ENCODE measurements at places on chromosomes 12 and 14.
A peak's percentile ranks its signal among the peaks of the same experiment; 100 is the strongest.

- DNase-seq, result no peak
These were observed 72.2 kb downstream of the SPTB start for GRCh38 chr14:64807551-64807950.

DNA sequence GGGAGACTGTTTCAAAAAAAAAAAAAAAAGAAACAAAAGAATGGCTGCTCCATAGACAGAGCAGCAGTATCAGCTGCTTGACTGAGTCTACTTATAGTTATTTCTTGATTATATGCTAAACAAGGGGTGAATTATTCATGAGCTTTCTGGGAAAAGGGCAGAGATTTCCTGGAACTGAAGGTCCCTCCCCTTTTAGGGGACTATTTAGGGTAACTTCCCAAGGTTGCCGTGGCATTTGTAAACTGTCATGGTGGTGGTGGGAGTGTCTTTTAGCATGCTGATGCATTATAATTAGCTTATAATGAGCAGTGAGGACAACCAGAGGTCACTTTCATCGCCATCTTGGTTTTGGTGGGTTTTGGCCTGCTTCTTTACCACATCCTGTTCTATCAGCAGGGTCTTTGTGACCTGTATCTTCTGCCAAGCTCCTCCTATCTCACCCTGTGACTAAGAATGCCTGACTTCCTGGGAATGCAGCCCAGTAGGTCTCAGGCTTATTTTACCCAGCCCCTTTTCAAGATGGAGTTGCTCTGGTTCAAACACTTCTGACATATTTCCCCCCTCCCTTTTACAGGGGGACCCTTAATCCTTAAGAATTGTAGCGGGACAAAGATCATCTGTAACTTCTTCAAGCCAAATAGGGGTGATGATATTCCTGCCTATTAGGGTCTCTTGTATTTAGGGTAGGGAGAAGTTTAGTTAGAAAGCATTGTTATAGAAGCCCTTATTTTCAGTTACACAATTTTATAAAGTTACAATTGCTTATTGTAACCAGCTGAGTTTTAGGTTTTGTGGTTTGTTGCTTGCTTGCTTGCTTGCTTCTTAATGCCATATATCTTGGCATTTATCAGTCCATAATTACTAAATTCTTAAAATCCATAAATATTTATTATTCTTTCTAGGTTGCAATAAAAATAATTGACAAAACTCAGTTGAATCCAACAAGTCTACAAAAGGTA lies 42.5 kb downstream of the MARK3 start:
- peak; percentile 34 for DNase-seq

DNA sequence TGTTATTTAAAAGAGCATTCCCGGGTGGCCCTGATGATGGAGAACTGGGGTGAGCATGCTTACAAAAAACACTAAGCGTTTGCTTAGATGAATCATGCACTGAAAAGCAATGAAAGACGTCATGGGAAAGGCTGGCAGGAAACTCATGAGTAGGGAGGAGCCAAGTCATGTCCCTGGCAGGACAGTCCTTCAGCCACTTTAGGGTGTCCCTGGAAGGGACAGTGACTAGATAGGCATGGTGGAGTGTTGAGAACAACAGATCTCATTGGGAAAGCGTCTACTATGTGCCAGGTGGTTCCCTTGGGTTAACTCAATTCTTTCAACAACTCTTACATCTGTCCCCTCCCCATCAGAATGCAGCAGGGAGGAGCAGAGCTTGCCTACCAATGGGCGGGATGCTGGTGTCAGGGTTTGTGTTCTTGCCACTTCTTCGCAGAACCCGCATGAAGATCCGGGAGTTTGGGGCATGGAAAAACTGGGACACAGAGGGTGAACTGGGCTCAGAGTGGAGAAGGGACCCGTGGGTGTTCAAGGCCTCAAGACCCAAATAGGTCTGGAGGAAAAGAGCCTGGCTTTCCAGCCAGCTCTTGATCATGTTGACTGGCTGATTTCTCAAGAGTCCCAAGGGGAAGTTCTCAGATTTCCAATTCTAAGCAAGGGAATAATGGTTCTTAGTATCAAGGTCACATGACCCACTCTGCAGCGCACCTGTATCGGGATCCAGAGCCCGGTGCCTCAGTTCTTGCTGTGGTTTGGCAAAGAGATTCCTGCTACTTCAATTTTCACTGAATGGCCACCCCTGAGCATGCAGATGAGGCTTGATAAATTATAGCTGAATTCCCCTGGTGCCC lies 653.9 kb upstream of the TBX3 start:
- no peak for DNase-seq

DNA sequence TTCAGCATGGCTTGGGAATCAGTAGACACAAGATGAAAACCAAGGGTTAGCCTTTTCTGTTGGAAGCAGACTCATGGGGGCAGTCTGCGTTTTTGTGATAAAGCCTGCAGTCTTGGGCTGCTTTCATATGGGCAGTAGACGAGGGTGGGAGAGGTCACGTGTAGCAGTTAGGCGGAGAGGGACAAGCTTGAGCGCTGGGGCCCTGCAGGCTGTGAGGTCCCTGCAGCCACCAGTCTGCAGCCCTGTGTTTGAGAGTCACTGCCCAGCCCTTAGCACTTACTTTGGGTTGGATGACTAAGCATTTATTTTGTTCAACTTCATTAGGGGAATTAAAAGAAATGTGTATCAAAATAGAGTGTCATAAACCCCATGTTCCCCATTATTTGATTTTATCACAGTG lies 37.2 kb downstream of the EP400 start:
- no peak for DNase-seq

GRCh38 chr12:115257791-115258190 lies 573.8 kb upstream of the TBX3 start:
- no peak for DNase-seq

GRCh38 chr12:119938049-119938667 lies 50.9 kb upstream of the BICDL1 start:
- peak; percentile 5 for DNase-seq
